ACHN (cell line): ENCODE measurements at places on chromosomes 16 and 17.
A peak's percentile ranks its signal among the peaks of the same experiment; 100 is the strongest.

DNA sequence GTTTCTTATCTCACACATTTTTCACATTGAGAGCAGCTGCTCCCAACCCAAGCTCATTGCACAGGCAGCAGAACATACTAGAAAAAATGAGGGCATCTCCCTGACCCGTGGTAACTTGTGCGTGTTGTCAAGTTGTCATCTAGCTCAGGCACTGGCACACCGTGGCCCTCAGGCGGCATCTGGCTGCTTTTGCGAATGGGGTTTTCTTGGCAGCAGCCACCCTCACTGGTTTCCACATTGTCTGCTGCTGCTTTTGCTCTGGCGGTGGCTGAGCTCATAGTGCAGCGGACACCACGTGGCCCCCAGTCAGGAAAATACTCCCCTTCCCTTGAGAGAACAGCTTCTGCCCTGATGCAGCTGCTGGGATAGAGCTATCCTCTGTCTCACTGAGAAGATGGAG, 9.4 kb upstream of the TEDC2 start:
- no peak for DNase-seq

DNA sequence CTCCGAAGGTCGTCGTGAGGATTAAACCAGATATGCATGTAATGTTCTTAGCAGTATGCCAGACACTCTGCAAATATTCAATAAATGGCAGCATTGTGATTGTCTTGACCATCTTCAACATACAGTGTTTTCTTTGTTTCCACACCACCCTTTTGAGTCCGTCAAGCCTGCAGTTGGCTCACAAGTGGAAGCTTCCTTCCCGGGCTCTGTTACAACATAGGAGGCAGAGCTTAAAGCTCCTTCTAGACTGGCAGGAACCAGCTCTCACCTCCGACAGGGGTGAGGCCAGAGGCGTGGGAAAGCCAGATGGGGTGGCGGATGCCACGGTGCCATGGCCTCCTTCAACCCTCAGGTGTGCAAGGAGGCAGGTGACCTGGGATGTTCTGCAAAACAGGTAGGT, 138.3 kb downstream of the FOXL1 start:
- DNase-seq: no peak

DNA sequence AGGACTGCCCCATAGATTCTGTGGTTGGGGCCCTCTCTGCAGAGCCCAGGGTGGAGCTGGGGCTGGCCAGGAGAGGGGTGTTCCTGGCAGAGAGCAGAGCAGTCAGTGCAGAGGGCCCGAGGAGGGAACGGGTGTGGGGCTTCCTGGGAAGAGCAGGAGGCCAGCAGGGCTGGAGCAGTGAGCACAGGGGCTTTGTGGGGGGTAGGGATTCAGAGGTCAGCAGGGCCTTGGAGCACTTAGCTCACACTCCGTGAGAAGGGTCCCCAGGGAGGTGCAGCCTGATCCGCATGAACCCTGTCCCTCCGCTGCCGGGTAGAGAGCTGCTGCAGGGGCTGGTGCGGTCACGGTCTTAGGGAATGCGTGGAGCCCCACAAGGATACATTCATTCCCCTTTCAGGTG, 113.0 kb upstream of the CIBAR2 start:
- DNase-seq: no peak

DNA sequence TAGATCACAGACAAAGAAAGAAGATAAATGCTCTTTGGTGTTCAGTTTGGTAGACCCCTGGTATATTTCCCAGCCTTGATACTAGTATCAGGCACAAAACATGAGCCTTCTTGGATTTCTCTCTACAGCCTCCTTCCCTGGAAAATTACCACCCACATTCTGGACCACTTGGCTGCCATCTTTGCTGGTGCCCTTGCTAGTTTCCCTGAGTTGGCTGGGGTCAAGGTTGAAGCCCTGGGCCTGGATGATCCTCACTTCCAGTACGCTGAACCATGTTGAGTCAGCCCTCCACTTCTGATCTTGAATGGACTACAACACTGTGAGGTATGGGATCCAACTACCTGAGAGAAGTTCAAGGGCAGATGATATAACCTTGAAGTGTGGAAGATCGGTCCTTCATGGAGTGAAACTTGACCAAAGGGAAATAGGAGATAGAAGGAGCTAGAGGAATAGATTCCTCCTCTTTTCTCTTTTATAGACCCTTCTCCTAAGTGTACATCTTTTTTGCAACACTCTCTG, 501.4 kb downstream of the TMEM114 start:
- no peak for DNase-seq

GRCh38 chr17:78329263-78330059, 30.4 kb downstream of the SOCS3 start:
- peak; percentile 92 for DNase-seq

GRCh38 chr17:79651266-79651665, 40.4 kb upstream of the RBFOX3 start:
- no peak for DNase-seq

DNA sequence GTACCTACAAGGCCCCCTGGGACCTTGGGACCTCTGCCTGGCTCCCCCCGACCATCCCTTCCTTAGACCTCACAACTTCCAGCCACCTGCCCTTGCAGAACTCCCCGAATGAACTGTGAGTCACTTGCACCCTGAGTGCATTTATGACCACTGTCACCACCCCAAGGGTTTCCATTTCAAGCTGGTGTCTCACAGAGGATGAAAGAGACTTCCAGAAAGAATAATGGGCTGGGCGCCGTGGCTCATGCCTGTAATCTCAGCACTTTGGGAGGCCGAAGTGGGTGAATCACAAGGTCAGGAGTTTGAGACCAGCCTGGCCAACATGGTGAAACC, 124.5 kb upstream of the CIBAR2 start:
- no peak for DNase-seq

- DNase-seq: no peak
Observed at GRCh38 chr16:85366031-85366763, 246.9 kb upstream of the GSE1 start.

DNA sequence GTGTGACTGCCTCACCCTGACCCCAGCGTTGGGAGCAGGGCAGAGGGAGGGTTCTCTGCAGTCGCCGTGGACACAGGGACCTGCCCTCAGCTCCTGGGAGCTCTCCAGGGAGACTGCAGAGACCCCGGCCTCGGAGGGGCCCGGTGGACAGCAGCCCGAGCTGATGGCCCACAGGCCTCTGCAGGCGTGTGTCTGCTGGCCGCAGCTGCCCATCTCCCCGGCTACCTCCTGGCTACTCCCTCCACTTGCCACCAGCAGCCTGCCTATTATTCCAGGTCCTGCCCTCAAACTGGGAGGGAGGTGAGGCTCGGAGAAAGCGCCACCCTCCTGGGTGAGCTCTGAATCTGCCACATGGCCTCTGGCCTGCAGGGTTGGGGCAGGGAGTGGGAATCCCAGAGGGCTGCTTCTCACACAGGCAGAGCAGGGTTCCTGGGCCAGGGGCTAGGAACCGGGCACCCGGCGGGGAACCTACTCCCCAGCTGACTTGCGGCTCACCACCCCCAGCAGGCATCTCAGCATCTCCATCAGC, 7.2 kb downstream of the SLC16A5 start:
- no peak for DNase-seq

DNA sequence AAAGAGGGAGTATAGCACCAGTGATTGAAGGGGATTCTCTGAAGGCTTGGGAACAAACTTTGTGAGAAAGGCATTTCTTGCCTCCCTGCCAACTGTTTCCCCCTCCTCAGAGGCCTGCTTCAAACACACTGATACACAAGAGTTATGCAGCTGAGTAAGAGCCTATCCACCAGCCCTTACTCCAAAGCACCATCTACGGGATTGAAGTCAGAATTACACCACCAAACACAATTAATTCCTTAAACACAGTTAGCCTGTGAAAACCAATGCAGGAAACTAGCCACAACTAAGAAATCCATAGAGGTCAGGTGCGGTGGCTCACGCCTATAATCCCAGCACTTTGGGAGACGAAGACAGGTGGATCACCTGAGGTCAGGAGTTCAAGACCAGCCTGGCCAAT, 138.3 kb downstream of the SHCBP1 start:
- peak; percentile 52 for DNase-seq

GRCh38 chr17:73584987-73585386, 59.3 kb downstream of the SDK2 start:
- no peak for DNase-seq

DNA sequence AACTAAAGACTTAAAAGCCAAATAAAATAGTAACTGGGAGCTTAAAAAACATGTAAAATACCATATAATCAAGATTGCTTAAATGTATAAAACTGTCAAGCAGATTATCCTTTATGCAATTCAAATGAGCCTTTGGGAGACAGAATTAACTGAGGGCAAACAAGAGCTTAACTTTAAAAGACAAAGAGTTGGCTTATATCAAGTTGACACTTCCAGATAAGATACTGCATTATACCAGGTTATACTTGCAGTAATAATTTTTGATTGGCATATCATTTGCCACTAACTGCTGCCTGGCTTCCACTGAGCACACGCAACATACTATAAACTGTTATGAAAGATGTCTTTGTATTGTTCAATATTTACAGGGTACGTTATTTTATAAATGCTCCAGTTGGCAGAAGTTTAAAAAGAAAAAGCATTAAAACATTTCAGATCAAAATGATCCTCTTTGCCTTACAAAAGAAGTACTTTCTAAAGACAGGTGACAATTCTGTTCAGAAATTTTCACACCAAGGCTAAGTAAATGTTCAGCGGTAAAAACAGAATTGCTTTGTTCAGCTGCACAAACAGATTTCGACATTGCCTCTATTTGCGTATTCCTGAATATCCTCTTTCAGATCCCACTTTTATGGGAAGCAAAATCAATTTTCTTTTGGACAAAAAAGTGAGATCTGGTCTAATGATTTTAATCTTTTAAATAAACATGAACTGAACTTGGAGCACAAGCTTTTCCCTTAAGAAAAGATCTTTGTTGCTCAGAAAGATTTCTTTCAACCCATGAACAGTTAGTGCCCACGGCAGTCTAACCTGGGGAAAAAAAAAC, 50.7 kb downstream of the TOX3 start:
- DNase-seq: no peak

DNA sequence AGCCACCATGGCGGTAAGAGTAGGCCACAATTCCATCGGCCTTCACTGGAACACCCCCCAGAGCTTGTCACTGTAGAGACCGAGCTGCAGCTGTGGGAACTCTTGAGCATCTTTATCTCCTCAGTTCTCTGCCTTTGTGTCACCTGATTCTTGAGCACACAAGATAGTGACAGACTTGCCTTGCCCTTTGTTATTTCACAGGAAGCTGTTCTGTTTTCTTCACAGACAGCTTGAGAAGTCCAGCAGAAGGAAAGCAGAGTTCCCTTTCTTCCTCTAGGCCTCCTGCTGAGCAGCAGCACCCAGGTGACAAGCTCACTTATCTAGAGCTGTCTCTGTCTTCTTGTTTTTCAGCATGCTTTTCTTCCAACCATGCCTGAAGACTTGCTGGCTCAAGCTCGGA, 38.4 kb upstream of the ENDOV start:
- no peak for DNase-seq

DNA sequence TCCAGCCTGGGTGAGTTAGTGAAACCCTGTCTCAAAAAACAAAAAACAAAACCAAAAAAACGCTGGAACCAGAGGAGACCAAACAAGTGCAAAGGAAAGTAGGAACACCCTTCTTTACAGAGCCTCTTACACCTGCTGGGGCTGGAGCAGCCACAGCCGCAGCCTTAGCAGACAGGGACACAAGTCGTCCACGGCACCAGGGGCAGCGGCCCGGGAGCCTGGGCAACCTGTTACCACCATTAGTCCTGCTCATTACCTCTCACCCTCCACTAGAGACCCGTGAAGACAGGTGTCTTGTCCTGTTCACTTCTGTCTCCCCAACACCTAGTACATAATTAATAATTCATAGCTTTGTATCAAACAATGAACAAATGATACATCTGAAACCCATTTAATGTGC, 83.6 kb downstream of the C16orf78 start:
- DNase-seq: no peak

- DNase-seq: no peak
Observed at GRCh38 chr17:77841742-77842527, 116.6 kb upstream of the TNRC6C start.

GRCh38 chr16:87119748-87120147, 197.4 kb downstream of the C16orf95 start:
- DNase-seq: no peak

DNA sequence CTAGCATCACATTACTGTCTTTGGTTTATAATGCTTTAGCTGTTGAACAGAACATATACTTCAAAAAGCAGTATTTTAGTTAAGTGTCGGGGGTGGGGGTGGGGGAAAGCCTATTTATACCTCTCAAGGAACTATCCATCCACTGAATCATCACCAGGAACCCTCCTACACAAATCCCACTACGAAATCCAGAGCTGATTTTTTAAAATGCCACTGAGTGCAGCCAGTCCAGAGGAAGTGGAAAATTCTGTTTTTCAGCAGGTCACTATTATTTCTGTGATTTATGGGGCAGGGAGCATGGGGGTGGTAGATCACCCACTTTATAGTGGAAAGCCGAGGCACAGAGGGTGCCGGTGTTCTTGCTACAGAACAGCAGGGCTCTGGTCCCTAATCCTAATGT, 284.1 kb downstream of the SOX9 start:
- DNase-seq: no peak

- no peak for DNase-seq
Observed at GRCh38 chr17:80362428-80363119, 52.4 kb upstream of the ENDOV start.

DNA sequence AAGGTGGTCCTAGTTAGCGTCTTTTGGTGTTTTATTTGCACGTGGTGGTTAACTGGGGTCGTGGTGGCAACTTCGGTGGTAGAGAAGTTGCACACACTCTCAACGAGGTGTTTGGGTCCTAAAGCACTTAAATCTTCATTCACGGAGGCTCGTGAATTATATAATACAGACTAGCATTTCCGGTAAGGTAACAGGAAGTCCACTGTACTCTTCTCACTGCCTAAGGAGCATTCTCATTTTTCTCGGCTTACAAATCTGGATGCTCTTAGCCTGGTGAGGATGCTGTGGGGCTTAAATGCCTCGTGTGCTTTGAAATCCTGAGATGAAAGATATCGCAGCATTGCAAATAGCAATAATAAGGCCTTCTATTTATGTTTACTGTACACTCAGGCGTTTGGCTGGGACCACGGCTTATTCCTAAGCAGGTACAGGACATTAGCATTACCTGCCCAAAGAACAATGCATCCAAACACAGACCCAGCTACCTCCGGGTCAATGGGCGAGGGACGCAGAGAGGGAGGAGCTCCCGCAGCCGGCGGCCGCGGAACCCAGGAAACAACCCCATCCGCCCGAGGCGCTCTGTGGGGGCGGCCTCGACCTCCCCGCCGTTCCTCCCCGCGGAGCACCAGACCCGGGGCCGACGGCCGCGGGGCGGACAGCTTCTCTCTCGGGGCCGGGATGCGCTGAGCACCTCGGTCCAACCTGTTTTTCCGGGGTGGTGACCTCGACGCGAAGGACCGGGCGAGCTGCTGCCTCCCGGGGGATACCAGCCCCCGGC, 856 bp downstream of the DNAJA2 start:
- peak; percentile 37 for DNase-seq
